ENCODE measurements at places on chromosomes 16 and 17. TPM values are rescaled to one million over a fixed set of nuclear protein-coding genes. Genes with fewer than 3 reads are reported as not detected.

DNA sequence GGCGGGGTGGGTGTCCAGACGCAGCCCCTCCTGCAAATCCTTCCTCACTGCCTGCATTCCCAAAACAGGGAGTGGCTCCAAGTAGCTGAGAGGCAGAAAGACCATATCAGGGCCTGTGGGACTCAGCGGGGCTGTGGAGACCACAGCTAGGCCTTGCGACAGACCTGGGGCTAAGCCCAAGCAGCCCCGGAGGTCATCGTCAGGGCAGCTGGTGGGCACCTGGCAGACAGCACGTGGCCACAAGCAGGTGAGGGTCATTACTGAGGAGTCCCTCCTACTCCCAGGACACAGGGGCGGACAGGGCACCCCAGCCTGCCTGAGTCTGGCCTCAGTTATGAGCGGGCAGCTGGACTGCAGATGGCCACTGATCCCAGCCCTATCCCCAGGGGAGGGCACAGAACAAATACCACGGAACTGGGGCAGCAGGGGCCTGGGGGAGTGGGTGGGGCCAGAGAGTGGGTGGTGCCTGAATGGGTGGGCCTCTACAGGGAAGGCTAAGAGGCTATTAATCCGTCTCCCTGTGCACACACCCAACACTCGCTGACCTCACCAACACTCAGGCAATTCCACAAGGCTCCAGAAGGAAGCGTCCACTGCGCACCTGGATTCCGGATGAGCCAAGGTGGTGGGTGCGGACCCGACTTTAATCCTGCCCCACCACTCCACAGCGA lies 8.5 kb downstream of the HS3ST6 start:
- no peak for DNase-seq

The ADAD2 gene
- total RNA-seq, result 0.88 TPM

GRCh38 chr17:60510031-60510430 lies 16.0 kb downstream of the APPBP2 start:
- no peak for DNase-seq

DNA sequence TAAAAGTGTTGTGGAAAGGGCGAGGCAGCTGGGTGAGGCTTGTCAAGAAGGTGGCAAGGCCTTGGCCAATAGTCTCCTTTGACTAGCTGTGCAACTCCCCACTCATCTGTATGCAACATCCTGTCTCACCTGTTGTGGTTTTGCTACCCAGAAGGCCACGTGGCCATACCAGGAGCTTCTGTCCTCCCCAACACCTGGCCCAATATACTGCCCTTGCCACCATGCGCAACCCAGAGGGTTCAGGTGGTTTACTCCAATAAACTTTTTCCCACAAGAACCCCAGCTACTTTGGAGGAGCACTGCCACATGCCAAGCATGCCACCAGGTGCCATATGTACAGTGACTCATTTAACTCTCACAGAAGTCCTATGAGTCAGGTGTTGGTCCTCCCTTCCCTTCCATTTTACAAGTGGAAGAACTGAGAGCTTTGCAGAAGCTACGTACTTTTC lies 10.2 kb downstream of the MYO19 start:
- no peak for DNase-seq

The SYT17 gene
- total RNA-seq, result 1.4 TPM

DNA sequence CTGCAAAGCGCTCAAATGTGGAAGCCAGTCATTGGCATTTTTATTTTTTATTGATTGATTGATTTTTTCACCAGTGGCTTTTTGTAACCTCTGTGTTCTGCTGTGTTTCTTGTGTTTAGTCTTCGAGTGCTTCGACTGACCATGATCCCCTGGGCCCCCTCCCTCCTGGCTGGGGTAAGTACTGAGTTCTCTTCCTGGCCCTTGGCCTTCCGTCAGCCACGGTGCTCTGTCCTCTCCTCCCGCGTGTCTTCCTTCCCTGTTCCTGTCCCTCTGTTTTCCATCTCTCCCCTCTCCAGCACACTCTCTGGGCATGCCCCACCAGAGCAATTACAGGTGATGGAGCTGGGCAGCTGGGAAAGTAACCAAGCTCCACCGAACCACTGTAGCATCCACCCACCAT lies 25.8 kb upstream of the CLEC18A start:
- no peak for DNase-seq

GRCh38 chr16:50778284-50779163 lies 36.6 kb downstream of the CYLD start:
- no peak for DNase-seq
